ENCODE measurements at places on chromosomes 7 and 10. TPM values are rescaled to one million over a fixed set of nuclear protein-coding genes. Genes with fewer than 3 reads are reported as not detected.

The ZNF727 gene
- total RNA-seq: 2.5 TPM

The PRSS37 gene
- not detected for total RNA-seq

The OR2A1 gene
- total RNA-seq: not detected

The RASA4B gene
- total RNA-seq: 3.2 TPM

The TEX47 gene
- total RNA-seq: not detected

The NUTM2A gene
- total RNA-seq: 1.9 TPM

The FAM13C gene
- 11.9 TPM for total RNA-seq

The CHRM2 gene
- 90.7 TPM for total RNA-seq

The PHYH gene
- total RNA-seq: 70.6 TPM
